ENCODE measurements at places on chromosomes 16 and 17. TPM values are rescaled to one million over a fixed set of nuclear protein-coding genes. Genes with fewer than 3 reads are reported as not detected.

DNA sequence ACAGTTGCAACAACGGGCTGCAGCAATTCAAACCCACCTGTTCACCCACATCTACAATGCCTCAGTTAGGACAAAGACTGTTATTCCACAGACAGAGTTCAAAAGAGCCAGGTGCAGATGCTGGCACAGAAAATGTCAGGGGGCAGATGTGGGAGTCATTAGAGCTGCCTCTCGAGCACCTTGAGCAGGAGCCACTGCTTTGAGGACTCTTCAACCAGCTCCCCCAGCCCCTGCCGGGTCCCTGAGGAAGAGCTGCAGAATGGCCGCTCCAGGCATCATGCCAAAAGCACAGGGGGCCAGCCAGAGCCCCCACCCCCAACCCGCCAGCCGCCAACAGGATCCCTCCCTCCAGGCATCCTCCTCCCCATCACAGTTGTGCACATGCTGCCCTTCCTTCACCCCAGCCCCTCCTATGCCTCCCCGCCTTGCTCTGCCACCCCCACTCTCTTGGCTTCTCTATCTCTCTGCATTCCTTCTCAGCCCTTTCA is 20.8 kb downstream of the C17orf67 start:
- no peak for DNase-seq

Gene KRTAP3-1
- not detected for total RNA-seq

- peak; percentile 76 for DNase-seq
Measured at GRCh38 chr16:20901436-20902112, 1.0 kb downstream of the LYRM1 start.

GRCh38 chr16:84481051-84481735 is 23.3 kb downstream of the MEAK7 start:
- no peak for DNase-seq

- DNase-seq, result no peak
Measured at GRCh38 chr16:80902306-80903110, 98.1 kb upstream of the CDYL2 start.

- no peak for DNase-seq
Measured at GRCh38 chr17:76925441-76925891, 57.3 kb downstream of the MGAT5B start.
